ENCODE measurements at places on chromosomes 16 and 17.

DNA sequence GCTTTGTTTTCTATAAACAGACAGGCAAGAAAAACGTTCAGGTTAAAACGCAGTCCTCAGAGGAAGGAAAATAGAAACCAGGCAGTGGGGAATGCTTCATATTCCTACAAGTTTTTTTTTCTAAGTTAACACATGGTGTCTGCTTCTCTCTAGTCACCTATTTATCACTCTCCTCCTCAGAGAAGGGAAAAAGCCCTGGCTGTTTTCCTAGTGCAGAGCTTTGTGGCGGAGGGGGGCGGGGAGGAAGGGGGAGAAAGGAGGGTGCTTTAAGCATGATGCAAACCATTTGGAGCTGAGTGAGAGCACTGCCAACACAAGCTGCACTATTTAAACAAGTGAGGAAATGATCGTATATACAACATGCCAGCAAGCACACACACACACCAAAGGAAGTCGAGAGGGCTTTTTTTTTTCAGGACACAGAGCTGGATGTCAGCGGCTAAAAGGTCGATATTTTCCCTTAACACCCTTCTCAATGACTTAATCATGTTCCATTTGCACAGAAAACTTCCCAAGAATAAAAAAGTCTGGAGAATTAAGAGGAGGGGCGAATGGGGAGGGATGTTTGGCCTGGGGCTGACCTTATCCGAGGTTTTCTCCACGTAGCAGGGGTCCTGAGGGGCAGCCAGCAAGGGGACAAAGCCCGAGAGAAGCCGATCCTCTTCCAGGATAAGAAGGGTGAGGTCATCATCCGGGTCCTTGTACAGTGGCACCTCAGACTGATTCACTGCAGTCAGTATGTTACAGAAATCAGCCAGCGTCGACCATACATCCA, 117.4 kb downstream of the HIC1 start:
- DNase-seq: peak; percentile 60

GRCh38 chr17:31085563-31085962, 9.2 kb upstream of the NF1 start:
- DNase-seq: no peak

DNA sequence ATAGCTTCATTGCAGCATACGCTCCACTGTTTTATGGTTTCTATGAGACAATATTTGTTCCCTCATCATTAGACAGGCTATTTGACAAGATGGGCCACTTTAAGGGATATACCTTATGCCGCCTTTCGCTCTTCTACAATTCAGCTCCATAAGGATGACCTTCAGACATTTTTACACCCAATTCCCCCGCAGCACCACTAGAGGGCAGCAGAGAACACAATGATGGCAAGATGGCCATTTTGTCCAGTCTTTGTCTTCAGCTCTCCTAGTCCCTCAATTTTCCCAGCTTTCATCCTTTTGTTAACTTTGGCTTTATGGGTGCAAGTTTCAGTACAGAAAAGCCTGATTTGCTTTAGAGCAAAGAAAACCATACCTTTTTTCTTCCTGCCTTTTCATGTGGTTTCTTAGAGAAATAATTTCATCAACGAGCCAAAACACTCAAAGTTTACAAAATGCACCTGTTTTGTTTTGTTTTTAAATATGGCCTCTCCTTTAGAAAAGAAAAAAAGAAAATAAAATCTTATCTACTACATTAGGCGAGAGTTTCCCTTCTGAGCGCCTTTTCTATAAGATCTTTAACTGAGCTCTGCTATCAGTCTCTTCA, 355.3 kb downstream of the TOX3 start:
- DNase-seq: no peak

DNA sequence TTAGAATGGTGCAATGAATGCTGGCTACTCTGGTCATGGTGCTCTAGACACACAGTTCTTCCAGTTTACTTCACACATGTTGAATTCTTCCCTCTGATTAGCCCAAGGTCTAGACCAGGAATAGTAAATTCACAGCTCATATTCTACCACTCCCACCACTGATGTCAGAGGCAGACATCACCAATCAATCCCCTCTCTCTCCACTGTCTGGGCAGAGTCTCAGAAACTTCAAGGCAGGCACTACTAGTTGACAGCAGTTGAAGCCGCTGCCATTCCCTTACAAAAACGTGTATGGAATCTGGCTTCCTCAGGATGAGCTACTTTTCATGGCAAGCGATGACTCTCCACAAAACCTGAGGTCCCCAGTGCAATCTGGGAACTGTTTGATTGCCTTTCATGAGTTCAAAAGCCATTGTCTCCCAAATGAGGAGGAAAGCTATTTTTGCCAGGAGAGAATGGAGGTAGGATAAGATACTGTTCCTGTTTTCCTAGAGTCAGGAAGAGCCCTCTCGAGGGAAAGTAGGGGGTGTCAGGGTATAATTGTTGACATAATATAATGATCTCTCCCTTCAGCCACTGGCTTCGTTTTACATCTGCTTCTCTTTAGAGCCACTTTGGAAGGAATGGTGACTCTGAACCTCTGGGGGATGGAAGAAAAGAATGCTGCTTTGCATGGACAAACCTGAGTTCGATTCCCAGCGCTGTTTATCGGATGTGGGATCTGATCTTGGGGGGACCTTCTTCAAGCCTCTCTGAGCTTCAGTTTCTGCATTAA, 90.0 kb downstream of the FOXL1 start:
- DNase-seq: no peak

- DNase-seq: no peak
Observed at GRCh38 chr17:62749926-62750325, 58.2 kb downstream of the MARCHF10 start.

DNA sequence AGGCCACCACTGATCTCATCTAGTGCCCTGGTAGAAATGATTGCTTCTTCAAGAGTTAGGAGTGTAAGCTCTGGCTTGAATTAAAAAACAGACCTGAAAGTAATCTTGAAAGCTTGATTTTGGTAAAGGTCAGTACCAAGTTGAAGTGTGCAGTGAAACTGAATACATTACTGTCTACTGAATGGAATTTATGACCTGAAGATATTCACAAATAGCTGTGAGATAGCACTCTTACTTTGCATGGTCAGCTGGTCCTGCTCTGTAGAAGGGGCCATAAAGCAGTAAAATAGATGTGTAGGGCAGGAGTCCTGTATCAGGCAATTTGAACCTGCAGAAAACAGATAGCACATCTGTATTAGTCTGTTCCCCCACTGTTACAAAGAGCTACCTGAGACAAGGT, 78.6 kb downstream of the MYH13 start:
- no peak for DNase-seq

- DNase-seq: no peak
Observed at GRCh38 chr16:48524348-48525200, 85.4 kb downstream of the N4BP1 start.

DNA sequence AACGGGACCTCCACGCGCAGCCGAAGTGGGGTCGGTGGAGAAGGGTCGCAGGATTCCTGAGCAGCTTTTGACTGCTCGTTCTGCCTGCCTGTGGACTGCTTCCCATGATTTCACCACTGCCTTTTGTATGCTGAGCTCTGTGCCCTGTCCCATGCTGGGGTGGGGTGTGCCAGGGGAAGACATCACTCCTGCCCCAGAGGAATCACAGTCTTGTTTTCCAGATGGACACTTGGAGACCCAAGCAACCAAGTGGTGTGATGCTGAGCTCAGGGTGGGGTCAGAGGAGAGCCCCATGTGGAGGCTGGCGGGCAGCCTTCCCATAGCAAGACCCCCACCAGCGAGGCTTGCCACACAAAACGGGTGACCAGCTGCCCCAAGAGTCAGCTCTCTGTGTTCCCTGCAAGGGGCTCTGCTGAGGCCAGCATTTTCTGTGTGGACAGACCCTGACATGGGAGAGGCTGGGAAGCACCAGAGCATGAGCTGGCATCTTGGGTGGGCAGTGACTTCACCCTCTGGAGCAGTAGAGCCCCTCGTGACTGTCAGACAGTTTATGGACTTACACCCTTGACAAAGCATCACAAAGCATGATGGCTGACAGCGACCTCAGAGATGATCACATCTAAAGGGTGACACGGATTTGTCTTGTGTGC, 111.9 kb downstream of the GNAO1 start:
- DNase-seq: no peak

DNA sequence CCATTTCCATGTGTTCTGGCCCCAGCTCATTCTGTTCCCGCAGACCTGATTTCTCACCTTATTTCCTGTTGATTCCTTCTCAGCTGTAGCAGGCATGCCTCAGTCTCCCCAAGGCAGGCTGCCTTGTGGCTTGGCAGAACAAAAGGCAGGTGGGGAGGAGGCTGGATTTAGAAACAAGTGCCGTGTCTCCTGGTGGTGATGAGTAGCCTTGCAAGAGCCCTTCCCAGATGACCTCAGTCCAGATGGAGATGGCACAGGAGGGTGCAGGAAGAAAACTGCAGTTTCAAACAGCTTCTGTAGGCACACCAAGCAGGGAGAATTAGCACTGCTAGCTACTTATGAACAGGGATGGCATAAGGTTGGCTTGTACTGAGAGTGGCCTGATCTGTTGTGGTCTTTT, 64.6 kb downstream of the ARHGAP44 start:
- DNase-seq: no peak

GRCh38 chr16:239948-240277, 5.3 kb downstream of the FAM234A start:
- DNase-seq: no peak

DNA sequence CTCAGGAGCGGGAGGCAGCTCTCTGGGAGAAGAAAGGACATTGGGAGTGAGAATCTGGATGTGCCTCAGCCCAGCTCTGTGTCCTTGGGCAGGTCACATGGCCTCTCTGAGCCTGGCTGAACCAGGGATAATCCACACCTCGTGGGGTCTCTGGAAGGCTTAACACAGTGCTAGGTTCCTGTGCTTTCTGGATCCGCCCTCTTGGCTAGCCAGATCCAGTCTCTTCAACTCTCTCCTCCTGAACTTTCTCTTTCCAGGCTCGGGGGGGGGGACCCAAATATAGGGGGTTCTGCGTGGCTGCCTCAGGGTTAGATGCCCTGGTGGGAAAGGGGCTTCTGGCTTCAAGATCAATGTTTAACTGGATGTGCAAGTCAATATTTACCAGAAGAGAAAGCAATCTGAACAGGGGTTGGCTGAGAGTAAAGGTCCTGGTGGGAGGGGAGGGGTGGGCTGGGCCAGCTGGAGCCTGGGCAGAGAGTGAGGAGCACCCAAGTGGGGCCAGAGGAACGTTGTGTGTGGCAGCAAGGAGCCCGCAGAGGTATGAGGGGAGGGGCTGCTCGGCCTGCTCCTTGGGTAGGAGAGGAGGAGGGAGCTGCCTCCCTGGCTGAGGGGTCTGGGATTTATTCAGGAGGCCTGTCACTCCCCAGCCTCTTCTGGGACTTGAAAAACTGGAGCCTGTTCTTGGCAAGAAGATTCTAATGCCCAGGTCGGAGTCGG, at the start of gene SERPINF2:
TSS of gene SERPINF2 (plus strand) at position 501 of the 717 bp plus-strand sequence. CDS start 2,125 bp downstream, outside the sequence.
- DNase-seq: no peak

DNA sequence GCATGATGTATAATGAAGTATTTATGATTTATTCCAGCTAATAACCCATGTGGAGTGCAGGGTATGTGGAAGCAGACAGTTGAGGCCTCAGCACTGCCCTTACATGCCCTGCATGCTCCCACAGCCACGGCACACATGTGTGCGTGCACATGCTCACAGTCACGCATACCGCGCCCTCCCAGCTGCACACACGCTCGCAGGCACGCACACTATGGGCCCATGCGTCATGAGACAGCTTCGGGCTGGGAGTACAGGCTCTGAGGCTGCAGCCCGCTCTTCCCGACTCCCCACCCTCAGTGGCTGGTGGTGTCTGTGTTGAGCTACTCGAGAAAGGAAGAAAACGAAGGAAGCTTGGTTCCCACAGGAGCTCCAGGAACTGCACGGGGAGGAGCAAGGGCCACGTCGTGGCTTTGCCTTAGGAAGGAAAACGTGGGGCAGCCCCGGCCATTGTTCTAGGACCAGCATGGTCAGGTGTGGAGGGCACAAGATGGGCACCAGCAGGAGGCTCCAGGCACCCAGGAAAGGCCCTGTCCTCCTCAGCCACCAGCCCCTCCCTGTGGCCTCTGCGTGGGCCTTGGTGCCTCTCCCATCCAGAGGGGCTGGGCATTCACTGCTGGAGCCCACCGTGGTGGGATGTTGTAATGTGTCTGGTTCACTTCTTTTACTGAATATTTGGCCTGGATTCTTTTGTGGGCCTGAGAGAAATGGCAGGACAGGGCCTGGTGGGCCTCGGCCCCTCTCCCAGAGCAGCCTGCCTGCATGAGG, 27.5 kb upstream of the CDH15 start:
- no peak for DNase-seq

DNA sequence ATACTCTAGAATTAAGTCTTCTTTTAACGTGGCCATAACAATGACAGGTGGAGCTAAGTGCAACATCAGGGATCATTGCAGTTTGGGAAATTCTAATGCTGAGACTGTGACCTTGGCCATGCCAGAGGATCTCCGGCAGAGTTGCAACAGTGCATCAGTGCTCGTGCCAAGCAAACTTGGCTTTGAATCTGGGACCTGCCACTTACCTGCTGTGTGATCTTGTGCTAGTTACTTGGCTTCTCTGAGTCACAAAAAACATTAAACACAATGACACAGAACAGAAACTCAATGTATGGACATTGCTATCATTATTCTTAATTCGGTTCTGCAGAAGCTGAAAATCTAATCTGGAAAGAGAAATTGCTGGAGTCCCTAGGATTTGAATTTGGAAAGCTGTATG, 435.5 kb upstream of the CCL2 start:
- DNase-seq: no peak

GRCh38 chr16:30372725-30373124, 1.9 kb upstream of the MYL11 start:
- no peak for DNase-seq

GRCh38 chr17:59897090-59897489, 4.2 kb downstream of the RPS6KB1 start:
- DNase-seq: no peak

- DNase-seq: no peak
Observed at GRCh38 chr17:29349409-29349808, 40.8 kb upstream of the TAOK1 start.

DNA sequence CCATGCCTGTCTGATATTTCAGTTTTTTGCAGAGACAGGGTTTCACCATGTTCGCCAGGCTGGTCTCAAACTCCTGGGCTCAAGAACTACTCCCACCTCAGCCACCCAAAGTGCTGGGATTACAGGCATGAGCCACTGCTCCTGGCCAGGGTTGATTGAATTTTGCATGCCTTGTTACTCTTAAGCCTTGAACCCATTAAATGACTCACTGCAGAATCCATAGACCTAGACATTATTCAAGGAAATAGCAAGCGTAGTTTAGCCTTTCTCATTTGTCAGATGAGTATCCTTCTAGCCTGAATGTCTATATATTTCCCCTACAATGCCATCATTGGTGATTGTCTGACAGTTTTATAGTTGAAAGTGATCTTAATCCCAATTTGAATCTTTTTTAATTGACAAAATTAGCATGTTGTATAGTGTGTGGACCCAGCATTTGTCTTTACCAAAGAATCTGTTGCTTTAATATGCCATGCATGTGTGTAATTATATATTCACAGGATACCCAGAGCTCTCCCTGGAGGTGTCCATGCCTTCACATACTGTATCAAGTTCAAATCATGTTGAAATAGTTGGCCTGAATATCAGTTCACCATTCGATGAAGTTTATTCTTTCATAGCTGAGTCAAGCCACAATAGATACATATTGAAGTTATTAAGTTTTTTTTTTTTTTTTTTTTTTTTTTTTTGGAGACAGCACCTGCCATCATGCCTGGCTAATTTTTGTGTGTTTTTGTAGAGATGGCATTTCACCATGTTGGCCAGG, 321.0 kb downstream of the CPPED1 start:
- DNase-seq: no peak

GRCh38 chr17:57890857-57891232, 41.0 kb upstream of the MRPS23 start:
- DNase-seq: no peak
